ENCODE measurements at places on chromosomes 7 and 10. TPM values are rescaled to one million over a fixed set of nuclear protein-coding genes. Genes with fewer than 3 reads are reported as not detected.

DNA sequence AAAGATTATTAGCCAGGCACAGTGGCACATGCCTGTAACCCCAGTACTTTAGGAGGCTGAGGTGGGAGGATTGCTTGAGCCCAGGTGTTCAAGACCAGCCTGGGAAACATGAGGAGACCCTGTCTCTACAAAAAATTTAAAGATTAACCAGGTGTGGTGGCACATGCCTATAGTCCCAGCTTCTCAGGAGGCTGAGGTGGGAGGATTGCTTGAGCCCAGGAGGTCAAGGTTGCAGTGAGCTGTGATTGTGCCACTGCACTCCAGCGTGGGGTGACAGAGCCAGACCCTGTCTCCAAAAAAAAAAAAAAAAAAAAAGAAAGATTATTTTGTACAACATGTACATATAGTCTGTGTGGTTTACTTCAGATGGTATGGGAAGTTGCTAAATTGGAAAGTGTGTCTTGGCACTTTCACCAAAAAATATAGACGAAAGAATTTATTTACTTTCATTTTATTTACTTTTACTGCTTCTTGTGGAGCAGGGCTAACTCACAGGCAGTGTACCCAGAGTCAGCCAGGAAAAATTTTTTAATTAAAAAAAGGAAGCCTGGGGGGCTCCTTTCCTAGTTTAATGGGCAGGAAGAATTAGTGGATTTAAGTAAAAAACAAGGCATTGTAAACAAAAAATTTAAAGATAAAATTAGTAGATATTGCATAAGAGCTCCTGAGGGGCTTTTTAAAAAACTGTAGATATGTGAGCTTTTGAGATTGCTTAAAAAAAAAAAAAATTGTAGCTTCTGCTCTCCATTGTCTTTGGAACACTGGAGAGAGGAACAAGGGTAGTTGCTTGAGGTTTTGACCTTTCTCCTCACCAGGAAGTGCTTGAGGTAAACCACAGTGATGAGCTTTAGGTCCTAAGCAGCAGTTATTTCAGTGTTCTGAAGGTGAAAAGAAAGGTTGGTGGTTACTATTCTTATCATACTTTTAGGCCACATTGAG is 44.6 kb upstream of the VDAC2 start:
- peaks cover 11% of the 10 kb centered on the region for H3K36me3 ChIP-seq
- DNase-seq: peak; percentile 49
- peak overlapping the region; percentile 74 for H3K27ac ChIP-seq
- no peaks in the 10 kb centered on the region for H3K27me3 ChIP-seq
- peaks cover 15% of the 10 kb centered on the region for H3K4me1 ChIP-seq

GRCh38 chr10:96276426-96276825 is 5.1 kb upstream of the BLNK start:
- no peak overlapping the region for H3K4me3 ChIP-seq
- no peaks in the 10 kb centered on the region for H3K36me3 ChIP-seq
- no peak overlapping the region for H3K27ac ChIP-seq
- no peak for DNase-seq
- H3K27me3 ChIP-seq: no peaks in the 10 kb centered on the region

GRCh38 chr7:32259931-32260596 is 189.9 kb upstream of the PDE1C start:
- no peak overlapping the region for H3K27ac ChIP-seq
- H3K4me3 ChIP-seq: no peak overlapping the region
- no peaks in the 10 kb centered on the region for H3K36me3 ChIP-seq

DNA sequence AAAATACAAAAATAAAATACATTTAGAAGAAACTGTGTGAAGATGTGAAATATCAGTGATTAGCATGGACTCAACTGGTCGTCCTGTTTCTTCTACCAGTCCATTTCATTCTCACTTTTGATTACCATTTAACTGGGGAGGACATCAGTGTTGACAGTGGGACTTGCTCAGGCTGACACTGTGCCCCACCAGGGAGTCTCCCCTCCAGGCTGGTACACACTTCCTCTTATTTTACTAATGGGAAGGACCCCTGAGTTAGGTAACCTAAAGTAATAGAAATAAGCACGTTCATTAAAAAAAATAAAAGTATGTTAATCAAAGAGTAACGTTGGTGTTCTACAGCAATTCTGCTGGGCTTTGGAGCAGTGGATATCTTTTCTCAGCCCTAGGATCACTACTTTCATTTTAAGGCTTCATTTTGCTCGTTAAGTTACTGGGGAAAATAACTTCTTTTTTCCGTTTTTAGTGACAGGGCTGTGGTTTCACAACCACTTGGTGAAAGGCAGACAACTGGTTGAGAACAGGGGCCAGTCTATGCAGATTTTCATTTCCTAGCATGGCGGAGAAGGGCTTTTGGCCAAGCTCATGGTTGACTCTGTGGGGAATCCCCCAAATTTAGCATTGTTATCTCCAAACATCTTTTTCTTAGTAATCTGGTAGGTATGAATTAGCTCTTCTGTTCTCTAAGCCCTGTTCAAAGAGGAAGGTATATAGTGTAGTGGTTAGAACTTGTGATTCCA is 2.1 kb downstream of the SNX10 start:
- H3K4me1 ChIP-seq: peaks cover 14% of the 10 kb centered on the region
- DNase-seq: no peak
- no peaks in the 10 kb centered on the region for H3K27me3 ChIP-seq
- H3K36me3 ChIP-seq: no peaks in the 10 kb centered on the region

DNA sequence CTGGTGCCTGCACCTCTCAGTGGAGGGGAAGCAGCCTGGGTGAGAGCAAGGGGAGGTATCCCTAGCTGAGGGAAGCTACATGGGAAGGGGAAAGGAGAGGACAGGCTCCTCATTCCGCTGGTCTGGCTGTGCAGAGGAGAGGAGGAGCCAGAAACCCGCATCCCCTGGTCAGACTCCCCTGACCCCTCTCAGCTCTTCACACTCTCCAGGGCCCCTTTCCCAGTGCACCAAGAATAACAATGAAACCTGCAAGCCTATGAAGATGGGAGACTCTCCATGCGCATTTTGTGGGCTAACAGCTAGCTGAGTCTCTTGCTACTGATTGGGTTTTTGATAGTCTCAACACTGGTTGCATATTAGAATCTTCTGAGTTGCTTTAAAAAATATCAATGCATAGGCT is 319.9 kb upstream of the COBL start:
- no peaks in the 10 kb centered on the region for H3K4me1 ChIP-seq
- no peaks in the 10 kb centered on the region for H3K27me3 ChIP-seq
- no peak overlapping the region for H3K4me3 ChIP-seq
- no peaks in the 10 kb centered on the region for H3K36me3 ChIP-seq

DNA sequence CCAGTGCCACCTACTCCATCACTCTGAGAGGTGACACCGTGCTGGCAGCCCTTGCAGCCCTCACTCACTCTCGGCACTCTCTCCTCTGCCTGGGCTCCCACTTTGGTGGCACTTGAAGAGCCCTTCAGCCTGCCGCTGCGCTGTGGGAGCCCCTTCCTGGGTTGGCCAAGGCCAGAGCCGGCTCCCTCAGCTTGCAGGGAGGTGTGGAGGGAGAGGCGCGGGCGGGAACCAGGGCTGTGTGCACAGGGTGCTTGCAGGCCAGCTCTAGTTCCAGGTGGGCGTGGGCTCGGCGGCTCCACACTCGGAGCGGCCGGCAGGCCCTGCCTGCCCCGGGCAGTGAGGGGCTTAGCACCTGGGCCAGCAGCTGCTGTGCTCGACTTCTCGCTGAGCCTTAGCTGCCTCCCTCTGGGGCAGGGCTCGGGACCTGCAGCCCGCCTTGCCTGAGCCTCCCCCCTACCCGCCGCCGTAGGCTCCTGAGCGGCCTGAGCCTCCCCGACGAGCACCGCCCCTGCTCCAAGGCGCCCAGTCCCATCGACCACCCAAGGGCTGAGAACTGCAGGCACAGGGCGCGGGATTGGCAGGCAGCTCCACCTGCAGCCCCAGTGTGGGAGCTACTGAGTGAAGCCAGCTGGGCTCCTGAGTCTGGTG is 48.7 kb upstream of the SLC35G1 start:
- no peaks in the 10 kb centered on the region for H3K27me3 ChIP-seq
- no peak overlapping the region for H3K27ac ChIP-seq
- H3K4me3 ChIP-seq: no peak overlapping the region
- H3K36me3 ChIP-seq: no peaks in the 10 kb centered on the region
- H3K4me1 ChIP-seq: no peaks in the 10 kb centered on the region

KCP gene
- total RNA-seq: 0.09 TPM

TRPV6 gene
- total RNA-seq: 0.24 TPM

Measured in thymus (tissue), 14 donors.